ENCODE measurements at places on chromosomes 13 and 19.

GRCh38 chr13:31111136-31111535 is 50.6 kb downstream of the HSPH1 start:
- no peak for DNase-seq

GRCh38 chr13:73870970-73871935 is 263.0 kb downstream of the KLF12 start:
- DNase-seq = no peak

DNA sequence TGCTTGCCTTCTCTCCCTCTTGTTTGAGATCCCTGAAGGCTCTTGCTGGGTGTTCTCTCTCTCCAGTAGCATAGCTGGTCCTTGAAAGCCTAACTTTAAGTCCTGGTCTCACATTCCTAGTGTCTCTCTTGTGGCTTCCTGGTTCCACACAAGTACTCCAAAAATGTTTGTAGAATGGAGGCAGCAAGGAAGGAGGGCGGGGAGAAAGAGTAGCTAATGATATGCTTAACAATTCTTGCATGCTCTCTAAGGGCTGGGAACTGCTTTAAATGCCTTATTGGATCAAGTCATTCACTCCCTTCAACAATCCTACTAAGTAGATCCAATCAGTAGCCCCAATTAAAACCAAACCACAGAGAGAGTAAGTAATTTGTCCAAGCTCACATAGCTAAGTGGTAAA is 357.3 kb downstream of the KLF5 start:
- DNase-seq = no peak

GRCh38 chr13:110432522-110432921 is 125.4 kb downstream of the COL4A2 start:
- DNase-seq = no peak

GRCh38 chr19:13840305-13841085 is 36.4 kb upstream of the NANOS3 start:
- DNase-seq = peak; percentile 95

- DNase-seq = no peak
Observed at GRCh38 chr19:32233091-32233490, 112.3 kb upstream of the ZNF507 start.

DNA sequence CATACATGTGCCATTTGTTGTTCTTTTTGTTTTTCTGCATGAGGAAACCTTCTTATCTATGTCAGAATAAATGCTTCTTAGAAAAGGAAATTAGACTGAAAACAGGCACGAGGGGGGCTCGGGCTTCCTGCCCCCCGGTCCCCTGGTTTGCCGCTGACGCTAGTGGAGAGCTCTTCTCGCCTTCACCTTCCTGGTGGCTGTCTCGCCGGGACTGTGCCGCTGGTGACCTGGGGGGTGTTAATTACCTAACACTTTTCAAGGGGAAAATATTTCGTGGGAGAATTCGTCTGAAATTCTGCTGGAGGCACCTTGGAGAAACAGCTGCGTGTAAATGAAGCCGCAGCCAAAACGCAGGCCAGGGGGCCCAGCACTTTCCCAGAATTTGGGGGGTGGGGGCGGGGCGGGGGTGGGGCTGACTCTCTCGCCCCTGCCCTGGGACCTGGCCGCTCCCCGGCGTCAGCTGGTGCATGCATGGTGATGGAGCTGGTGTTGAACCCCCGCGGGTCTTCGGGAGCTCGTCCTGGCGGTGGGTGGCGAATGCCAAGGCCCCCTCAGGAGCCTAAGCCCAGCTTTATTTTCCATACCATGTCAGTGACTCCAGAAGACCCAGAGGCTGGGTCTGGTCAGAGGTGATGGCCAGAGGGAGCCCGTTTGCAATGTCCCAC is 58.3 kb upstream of the MCF2L start:
- DNase-seq = no peak

GRCh38 chr19:27691991-27692390 is 1521.0 kb downstream of the UQCRFS1 start:
- no peak for DNase-seq

DNA sequence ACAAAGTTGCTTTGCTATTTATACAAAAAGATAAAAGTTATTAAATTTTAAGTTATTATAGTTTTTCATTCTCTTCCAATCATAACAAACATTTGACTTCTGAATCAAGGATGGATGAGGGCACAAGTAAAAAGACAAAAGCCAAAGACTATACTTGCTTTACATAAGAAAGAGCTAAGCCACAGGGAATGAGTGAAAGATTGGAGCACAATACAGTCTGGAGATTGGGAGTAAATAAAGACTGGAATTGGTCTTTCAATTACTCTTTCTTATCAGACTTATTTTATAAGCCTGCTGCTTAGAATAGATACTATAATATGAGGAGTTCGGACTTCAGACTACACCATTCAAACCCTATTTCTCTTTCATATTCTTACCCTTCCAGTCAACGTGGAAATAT is 1874.1 kb upstream of the PRR20A start:
- no peak for DNase-seq

DNA sequence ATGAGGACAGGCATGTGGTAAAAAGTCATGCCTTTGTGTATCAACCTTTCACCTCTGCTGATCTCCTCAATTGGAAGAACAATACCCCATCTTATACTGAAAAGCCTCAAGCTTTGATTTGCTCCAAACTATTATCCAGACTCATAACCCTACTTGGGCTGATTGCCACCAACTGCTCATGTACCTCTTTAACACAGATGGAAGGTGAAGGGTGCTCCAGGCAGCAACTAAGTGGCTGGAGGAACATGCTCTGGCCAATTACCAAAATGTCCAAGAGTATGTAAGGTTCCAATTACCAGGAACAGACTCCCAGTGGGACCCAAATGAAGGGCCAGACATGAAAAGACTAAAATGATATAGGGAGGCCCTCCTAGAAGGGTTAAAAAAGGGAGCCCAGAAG is 78.3 kb downstream of the ZNF486 start:
- no peak for DNase-seq

- DNase-seq = no peak
Observed at GRCh38 chr13:50917572-50917971, 8.0 kb downstream of the RNASEH2B start.

DNA sequence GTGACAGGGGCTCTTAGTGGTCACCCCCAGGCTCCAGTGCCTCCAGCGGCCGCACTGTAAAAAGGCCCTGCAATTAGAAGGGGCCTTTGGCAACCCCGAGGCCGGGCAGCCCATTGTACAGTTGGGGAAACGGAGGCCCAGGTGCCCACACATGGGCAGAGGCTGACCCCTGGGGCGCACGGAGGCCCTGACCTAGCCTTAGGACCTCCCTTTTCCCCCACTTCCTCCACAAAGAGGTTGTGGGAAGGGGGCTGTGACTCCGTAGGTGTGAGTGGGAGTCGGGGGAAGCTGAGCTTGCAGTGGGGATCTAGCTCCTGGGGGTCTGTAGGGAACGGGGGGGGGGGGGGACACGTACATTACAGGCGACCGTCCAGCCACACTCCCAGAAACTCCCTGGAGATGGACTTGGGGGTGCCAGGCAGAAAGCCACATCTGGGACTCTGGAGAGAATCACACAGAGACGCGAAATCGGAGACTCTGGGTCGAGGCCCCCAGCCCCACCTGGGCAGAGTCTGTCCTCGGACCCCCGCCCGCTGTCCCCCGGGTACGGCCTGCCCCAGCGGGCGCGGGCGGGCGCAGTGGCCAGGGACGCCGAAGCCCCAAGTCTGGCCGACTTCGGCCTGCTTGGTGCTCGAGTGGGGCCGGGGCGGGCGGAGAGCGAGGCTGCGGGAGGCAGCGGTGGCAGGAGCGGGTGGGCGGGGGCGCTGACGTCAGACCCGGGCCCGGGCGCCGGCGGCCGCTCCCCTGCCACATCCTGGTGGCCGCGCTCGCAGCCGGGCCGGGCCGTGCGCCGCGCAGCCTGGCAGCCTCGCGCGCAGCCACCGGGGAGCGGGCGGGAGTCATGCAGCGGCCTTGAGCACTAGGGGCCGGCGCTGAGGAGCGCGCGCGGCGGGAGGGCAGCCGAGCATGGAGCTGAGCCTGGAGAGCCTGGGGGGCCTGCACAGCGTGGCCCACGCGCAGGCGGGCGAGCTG is at the start of gene ONECUT3:
TSS of gene ONECUT3 (plus strand) at position 750 of the 972 bp plus-strand sequence. CDS start at position 907, 157 bp downstream.
- DNase-seq = peak; percentile 53

- DNase-seq = peak; percentile 9
Observed at GRCh38 chr19:34428549-34429285, 536 bp downstream of the UBA2 start.

DNA sequence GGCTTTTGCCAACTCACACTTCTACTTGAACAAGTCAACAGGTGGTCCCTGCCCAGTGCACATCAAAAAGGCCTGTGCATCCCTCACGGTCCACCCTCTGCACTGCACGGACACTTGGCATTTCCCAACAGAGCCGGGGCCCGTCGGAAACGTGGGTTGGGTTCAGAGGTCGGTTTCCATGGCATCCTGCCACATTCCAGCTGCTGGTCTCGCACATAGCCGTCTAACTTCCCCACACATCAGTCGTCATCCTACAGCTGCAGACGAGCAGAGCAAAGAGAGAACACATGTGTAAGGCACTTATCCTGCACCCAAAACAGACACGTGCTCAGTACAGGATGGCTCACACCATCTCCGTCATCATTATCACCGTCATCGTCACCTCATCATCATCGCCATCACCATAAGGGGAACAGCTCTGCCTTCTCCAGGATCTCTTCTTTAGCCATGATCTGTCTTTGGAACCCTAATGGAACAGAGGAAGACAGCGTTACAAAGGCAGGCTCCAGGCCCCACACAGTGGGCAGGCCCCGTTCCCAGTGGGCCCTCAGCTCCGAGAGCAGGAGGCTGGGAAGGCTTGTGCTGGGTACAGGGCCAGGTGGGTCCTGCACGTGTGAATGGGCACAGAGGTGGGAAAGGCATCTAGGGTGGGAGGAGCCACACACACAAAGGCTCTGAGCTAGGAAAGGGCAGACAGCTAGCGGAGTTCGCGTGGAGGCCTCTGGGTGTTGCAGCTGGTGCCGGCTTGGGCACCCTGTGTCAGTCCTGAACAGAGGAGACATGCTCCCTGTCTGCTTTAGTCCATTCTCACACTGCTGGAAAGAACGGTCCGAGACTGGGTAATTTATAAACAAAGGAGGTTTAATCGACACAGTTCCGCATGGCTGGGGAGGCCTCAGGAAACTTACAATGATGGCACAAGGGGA is 170.8 kb upstream of the SOX1 start:
- no peak for DNase-seq

DNA sequence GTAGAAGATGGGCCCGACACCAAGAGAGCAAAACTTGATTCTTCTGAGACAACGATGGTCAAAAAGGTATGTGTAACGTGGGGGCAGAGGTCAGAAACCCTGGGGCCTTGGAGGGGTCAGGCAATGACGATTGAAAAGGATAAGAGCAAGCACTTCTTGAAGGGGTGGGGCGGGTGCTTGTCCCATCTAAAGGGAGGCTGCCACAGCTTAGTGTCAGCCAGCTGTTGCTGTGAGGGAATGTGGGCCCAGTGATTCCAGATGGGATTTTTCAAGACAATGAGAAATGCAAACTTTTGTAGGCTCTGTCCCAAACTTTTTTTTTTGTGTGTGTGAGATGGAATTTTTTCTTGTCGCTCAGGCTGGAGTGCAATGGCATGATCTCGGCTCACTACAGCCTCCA is 24.5 kb downstream of the SAE1 start:
- no peak for DNase-seq

DNA sequence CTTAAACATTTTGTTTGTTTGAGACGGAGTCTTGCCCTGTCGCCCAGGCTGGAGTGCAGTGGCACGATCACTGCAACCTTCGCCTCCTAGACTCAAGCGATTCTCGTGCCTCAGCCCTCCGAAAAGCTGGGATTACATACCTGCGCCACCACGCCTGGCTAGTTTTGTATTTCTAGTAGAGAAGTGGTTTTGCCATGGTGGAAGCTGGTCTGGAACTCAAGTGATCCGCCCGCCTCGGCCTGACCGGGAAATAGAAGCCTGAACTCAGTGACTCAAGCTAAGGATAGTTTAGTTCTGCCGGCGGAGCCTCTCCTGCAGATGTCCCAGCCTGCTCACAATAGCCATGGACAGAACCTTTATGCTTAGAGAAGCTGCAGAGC is 53.0 kb upstream of the ZNF254 start:
- DNase-seq = peak; percentile 53

DNA sequence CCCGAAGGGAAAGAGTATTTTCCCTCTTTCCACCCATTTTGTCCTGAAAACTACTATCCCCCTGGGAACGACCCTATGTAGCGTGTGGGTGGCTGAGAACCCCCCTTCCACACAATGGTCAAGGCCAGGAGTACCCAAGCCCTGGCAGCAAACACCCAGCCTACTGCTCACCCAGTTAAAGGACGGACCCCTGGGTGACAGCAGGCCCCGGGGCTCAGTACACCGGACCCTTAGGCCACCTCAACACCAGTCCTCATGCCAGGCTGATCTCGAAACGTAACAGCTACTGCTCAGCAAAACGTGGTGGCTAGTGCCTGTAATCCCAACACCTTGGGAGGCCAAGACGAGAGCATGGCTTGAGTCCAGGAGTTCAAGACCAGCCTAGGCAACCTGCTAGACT is 1.4 kb downstream of the ANKRD27 start:
- DNase-seq = no peak

DNA sequence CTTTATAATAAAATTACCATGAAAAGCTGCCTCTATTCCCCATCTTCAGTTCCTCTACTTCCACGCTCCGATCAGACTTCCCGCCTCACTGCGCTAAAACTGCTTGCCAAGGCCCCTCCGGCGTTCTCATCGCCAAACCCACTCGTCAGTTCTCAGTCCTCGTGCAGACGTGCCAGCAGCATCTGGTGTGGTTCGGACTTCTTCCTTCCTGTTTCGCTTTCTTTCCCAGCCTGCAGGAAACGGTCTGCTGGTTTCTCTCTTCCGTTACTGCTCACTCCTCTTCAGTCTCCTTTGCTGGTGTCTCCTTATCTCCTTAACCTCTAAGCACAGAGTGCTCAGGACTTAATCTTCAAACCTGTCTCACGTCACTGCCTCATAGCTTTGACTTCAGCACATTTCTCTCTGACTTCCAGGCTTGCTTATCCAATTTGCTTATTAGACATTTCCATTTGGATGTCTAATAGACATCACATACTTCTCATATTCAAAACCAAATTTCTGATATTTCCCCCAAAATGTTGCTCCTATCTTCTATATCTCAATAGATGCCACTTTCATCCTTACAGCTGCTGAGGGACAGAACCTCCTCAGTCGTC is 40.3 kb downstream of the RCBTB2 start:
- no peak for DNase-seq

- DNase-seq = peak; percentile 71
Observed at GRCh38 chr13:19927117-19927748, 31.3 kb upstream of the ZMYM2 start.

DNA sequence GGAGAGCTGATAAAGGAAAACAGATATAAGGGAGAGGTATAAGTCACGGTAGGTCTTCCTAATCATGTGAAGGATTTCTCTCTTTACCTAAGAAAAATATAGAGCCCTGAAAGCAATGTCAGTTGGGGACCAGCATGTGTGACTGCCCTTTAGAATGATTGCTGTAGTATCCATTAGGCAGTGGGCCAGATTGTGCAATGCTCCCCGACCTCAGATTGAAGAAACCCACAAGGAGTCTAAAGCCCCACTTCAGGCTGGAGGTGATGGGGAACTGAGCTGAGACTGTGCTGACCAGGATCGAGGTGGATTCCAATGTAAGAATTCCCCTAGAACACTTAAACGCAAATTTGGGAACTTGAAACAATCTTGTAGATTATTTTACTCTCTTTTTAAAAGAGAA is 614.4 kb downstream of the LIG4 start:
- no peak for DNase-seq

Data from PC-3 (cell line).